ENCODE measurements at places on chromosomes 6 and 20. TPM values are rescaled to one million over a fixed set of nuclear protein-coding genes. Genes with fewer than 3 reads are reported as not detected.

NKAPL gene
- polyA plus RNA-seq, result 3.2 TPM

DNA sequence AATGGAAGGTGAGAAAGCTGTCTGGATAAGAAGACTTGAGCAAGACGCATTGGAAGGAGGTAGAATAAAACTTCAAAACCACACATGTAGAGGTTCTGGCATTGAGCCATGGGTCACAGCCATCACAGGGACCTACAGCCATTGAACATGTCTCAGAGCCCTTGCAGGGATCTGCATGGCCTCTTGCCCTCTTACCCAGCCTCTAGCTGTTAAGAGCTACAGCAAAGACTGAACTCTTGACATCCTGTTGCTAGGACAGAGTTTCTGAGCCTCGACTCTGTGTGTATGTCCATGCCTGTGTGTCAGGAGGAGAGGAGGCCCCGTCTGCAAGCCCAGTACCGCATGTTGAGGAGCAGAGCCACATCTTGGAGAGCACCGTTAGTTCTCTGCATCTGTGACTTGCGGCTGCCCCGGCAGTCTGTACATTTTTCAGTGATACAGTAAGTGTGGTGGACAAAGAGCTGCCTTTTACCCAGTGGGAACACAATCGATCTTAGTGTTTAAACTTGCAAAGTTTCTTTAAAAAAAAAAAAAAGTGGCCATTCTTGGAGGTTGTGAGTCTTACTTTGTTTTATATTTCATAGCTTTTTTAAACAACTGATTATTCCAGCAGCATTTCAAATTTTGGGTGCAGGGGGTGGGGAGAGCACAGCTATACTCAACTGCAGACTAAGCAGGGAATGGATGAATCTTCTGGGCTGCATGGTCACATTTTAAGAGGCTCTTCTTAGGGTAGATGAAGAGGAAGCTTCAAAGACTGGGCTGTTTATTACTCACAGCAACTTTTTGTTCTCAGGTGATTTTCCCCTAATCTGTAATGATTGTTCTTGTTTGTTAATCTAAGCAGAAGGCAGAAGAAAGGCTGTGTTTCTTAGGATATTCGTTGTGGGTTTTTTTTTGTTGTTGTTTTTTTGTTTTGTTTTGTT, 88.5 kb downstream of the TBC1D7 start:
- DNase-seq, result no peak

- DNase-seq, result no peak
Measured at GRCh38 chr6:28105245-28105639, 19.2 kb upstream of the ZSCAN16 start.

C6orf15 gene
- not detected for polyA plus RNA-seq

DNA sequence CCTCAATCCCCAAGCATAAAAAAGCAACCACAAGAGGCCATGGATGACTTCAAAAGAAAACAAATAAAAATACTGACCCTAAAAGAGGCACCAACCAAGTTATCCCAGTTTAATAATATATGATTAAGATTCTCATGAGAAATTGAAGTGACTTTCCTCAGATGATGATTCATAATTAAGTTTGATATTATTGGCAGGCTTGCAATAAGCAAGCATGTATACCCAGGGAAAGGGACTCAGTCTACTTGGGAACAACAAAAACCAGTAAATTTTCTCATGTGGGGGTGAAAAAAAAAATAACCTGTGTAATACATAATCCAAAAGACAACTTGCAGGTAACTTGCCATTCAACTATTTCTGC, 19.6 kb downstream of the JAG1 start:
- DNase-seq, result no peak

DNA sequence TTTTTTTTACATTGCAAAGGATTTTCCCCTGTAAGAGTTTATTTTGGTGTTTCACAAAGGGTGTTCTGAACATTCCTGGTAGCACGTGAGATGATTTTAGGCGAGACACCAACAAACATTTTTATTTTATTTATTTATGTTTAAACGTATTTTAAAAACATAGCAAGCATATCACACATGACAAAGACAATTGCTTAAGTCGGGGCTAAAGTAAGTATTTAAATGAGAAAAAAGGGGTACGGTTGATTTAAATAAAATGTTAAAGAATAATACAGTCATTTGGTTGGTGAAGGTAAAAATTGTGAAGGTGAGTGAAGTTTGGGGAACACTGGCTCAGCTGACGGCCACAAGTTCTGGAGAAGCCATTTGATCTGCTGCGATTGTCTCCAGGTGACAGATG, 129.7 kb downstream of the BMP7 start:
- no peak for DNase-seq

DNA sequence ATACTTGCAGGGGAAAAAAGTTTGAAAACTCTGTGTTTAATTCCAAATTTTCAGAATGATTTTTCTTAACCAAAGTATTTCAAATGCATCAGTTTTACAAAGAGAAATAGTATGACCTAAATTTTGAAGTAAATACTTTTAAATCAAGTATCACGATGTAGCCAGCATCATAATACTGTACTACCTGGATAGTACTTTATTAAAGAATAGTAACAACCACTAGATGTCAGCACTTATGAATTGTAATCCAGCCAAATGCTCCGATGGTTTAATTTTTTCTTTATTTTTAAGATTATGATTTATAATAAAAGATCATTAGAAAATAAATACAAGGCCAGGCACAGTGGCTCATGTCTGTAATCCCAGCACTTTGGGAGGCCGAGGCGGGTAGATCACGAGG, 37.2 kb upstream of the HACE1 start:
- no peak for DNase-seq

DNA sequence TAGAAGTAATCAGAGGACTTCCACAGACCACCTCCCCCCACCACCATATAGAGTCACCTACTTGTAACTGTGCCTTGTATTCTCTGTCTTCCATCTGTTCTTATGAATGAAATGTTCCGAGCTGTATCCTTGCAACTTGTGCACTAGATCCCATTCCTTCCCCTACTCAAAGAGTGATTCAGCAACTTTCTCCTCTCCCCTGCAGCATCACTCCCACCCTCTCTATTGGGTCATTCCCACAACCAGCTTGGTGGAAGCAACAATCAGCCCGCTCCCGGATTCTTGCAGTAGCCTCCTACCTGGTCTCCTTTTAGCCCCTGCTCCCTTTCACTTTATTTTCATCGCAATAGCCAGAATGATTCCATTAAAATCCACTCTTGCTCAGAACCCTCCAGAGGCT, 34.9 kb upstream of the REV3L start:
- no peak for DNase-seq

NRSN1 gene
- 1.5 TPM for polyA plus RNA-seq

DNA sequence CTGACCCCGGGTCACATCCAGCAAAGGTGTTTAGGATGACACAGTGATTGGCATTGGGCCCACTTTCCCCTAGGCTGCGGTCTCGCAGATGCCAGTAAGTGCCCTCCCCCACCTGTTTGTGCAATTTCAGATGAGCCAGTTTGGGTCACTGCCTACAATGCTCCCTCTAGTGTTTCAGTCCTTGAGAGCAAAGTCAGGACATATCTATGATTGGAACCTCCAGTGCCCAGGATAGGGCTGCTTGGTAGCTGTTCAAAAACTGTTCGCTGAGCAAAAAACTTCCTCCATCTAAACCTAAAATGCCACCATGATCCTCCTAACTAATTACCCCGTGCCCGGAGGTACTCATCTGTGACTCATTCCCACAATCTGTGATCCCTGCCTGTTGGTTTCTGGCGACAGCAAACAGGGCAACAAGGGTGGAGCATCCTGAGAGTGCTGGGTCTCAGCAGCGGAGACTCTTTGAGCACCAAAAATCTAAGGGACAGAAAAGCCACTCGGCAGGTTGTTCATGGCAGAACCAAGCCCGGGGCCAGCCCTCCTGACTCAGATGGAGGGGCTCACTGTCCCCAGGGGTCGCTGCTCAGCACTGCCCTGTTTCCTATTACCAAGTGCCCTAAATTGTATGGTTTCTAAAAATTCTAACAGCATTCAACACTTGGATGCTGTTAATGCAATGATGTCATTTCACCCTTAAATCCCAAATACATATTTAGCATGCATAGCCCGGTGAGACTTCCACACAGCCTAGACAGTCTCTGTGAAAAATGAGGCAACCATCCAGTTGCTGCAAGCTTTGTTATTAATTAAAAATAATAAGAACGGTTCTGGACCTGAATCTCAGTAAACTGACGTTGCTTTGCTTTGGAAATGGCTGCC, 5.0 kb downstream of the VSX1 start:
- DNase-seq, result no peak

GRCh38 chr6:20467437-20467836, 65.8 kb downstream of the E2F3 start:
- DNase-seq, result no peak

PKHD1 gene
- polyA plus RNA-seq, result 18.2 TPM

DNA sequence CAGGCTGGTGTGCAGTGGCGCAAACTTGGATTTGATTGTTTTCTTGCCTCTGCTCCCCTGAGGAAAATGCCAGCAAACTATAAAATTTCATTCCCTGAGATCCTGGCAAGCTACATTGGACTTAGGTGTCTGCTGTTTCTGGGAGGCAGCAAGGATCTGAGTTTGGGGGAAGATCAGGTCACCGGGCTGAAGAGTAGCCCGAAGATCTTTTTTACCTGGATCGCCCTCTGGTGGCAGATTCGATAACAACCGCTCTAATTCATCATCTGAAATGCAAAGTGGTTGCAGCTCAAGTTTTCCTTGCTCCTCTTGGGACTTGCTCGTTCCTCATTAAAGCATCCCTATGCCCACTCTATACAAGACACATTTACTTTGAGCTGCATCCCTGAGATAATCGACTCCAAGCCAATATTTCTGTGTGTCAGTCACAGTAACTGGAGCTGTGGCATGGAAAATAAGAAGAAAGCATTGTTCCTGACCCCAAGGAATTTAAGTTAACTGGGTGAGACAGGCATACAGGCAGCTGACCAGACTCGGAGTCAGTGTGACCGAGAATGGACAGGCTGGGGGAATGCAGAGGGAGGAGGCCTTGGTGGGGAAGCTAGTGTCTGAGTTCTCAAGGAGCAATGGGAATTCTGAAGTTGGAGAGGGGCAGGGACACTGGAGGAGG, 131.8 kb upstream of the PROKR2 start:
- DNase-seq, result peak; percentile 17

OR2H2 gene
- polyA plus RNA-seq, result 0.13 TPM

DNA sequence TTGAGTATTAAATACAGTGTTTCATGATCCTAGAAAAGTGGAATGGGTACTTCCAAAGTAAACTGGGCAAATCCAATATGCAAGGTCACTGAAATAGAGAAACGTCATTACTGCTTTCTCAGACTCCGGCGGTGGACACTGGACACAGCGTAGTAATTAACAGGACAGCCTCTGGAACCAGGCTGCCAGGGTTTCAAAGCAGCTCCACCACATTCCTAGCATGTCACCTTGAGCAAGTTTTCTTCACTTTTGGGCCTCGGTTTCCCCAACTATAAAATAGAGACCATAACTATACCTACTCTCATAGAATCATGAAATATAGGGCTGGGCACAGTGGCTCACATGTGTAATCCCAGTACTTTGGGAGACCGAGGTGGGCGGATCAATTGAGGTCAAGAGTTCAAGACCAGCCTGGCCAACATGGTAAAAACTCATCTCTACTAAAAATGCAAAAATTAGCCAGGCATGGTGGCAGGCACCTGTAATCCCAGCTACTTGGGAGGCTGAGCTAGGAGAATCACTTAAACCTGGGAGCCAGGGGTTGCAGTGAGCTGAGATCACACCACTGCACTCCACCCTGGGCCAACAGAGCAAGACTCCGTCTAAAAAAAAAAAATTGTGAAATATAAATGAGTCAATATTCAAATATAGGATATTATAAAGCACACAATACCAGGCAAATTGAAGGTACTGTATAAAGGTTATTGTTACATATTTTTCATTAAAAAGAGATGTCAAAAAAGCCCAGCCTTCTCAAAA, 24.9 kb downstream of the ARHGAP18 start:
- DNase-seq, result no peak

HSPA1L gene
- 4.0 TPM for polyA plus RNA-seq

VSX1 gene
- not detected for polyA plus RNA-seq

NKX2-2 gene
- polyA plus RNA-seq, result not detected

DNA sequence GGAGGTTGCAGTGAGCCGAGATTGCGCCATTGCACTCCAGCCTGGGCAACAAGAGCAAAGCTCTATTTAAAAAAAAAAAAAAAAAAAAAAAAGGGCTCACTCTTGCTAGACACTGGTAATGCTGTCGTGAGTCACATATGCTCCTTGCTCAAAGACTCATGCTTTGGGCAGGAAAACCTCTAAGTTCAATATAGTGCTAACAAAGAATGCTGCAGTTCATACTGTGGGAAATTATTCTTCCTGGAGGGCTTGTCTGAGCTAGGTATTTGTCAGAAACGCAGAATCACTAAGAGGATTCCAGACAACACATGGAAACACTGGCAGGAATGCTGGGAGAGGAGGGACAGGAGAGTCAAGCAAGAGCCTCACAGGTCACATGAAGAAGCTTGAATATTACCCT, 2.3 kb upstream of the LYRM2 start:
- DNase-seq, result no peak

- no peak for DNase-seq
Measured at GRCh38 chr6:166446146-166446545, 63.4 kb upstream of the MPC1 start.

DNA sequence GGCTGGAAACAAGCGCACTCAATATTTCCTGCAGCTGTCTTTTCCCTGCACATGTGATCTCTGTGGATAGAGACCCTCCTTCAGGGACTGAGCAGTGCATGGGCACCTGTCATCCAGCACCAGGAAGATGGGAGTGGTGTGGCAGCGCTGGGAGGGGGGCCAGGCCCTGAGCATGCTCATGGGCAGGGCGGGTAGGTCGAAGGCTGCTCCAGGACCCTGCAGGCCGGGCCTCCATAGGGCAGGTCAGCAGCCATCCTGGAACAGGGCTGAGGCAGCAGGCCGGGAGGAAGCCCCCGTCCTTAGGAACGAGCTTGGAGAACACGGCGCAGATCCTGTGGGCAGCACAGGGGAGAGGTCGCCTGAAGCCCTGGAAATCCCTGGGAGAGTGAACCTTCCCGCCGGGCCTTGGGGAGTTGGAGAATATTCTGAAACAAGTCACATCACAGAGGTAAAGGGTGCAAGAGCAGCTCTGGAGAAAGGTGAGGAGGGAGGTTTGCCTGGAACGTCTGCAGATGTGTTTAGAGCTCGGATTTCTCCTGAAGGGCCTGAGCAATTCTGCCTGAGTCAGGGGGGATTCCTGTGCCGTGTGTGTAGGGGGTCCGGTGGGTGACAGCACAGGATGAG, 133.2 kb downstream of the SMOC2 start:
- no peak for DNase-seq

DNA sequence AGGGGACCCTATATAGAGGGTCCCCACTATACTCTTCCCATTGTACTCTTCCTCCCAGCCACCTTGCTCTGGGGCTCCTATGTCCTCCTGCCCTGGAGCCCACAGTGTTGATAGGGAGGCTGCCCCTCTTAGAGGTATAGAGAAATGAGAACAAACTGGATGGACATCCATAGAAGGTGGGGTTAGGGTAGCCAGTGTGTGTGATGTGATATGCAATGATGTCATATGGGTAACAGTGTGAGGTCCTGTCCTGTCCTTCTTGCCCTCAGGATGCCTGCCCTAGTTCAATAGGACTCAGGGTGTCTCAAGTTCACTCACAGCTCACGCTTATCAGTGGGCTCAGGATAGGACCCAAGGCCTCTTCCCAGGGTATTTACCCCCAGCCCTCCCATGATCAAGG, 435 bp downstream of the PTCRA start:
- DNase-seq, result no peak

All from renal cortex interstitium (tissue), 15 donors.